ENCODE measurements at places on chromosomes 3 and 15. TPM values are rescaled to one million over a fixed set of nuclear protein-coding genes. Genes with fewer than 3 reads are reported as not detected.

The FBXL2 gene
- 12.6 TPM for total RNA-seq

DNA sequence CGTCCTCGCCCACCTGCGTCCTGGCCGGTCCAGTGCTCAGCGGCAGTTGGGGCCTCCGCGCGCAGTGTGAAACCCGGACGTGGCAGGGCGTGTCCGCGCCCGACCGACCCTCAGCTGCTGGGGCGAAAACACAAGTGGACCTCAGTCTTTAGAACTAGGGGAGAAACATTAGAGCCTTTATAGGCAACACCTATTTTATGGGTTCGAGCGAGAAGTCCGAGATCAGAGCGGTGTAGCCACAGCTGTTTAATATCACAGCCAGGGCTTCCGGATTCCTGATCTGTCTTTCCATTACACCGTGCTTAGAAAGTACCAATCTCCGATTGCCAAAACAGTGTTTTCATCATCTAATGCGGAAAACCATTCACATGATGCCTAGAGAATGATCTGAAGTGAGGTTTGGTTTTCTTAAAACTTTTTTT, 506 bp downstream of the RAD51 start:
- DNase-seq, result no peak

GRCh38 chr3:33046521-33046920, 50.4 kb downstream of the GLB1 start:
- DNase-seq, result no peak

- no peak for DNase-seq
Observed at GRCh38 chr3:47846880-47847248, 43.9 kb downstream of the DHX30 start.

DNA sequence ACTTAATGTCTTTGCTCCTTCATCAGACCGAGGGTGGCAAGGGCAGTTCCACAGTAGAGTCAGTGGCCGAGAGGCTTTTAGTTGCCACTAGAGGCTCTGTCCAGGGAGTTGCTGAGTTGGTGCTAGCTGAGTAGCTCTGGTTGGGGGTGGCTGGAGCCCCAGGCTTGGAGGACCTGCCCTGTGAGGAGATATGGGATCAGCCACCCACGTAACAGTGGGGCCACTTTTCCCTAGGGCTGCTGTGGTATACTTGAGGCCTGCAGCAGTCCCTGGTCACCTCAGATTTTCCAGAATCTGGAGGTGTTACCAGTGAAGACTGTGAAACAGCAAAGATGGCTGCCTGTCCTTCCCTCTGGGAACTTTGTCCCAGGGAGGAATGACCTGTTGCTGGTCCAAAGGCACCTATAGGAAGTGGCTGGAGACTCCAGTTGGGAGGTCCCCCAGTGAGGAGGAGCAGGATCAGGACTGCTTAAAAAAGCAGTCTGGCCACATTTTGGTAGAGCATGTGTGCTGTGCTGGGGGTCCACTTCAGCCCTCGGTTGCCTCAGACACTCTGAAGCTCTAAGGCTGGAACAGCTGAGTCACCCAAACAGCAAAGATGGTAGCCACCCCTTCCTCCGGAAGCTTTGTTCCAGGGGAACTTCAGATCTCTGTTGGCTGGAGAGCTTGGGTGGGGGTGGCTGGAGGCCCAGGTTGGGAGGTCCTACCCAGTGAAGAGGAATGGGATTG, 72.9 kb downstream of the AKAP13 start:
- no peak for DNase-seq

- DNase-seq, result no peak
Observed at GRCh38 chr3:130707902-130708601, 38.6 kb downstream of the PIK3R4 start.

DNA sequence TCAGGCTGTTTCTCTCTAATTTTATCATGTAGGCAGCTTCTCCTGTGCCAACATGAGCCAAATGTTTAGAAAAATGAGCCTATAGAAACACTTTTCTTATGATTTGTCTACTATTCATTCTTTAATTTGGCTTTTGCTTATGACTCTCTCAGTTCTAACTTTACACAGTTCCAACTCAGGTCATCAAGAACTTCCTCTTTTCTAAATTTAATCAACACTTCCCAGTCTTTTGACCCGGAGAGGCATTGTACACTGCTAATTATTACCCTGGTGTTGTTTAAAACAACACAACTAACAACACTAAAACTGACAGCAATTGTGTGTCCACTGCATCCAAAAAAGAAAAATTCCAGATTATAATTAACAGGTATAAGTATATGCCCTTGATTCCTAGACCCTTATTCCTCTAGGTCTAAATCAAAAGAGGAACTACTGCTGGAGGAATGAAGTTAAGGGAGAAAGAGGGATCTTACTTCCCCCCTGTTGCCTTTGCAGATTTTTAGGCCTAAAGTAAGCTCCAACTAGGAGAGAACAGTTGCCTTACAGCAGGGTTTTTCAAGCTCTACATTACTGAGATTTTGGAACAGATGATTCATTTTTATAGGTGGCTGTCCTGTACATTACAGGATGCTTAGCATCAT, 332.2 kb upstream of the GOLIM4 start:
- no peak for DNase-seq

- no peak for DNase-seq
Observed at GRCh38 chr3:2246873-2247648, 148.4 kb downstream of the CNTN4 start.

The SQOR gene
- total RNA-seq, result 47.9 TPM

- no peak for DNase-seq
Observed at GRCh38 chr15:52428297-52428696, 100.4 kb downstream of the MYO5A start.

DNA sequence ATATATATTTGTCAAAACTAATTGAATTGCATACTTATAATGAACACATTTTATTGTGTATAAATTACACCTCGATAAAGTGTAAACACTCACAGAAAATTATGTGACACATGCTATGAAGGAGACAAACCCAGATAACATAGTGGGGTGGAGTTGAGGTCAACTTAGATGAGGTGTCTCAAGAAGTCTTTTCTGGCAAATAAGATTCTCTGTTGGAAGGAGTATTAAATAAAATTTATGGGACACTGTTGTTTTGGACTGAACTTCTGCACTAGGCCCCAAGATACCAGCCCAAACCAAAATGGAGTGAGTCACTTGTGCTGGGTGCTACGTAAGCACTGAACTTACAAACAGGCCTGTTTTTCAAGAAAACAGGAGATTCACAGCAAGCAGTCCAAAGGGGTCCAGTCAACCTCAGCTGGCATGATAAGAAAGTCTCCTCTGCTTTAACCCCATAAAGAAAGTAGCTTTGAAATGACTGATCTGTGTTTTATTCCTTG, 18.7 kb downstream of the ACTC1 start:
- no peak for DNase-seq

DNA sequence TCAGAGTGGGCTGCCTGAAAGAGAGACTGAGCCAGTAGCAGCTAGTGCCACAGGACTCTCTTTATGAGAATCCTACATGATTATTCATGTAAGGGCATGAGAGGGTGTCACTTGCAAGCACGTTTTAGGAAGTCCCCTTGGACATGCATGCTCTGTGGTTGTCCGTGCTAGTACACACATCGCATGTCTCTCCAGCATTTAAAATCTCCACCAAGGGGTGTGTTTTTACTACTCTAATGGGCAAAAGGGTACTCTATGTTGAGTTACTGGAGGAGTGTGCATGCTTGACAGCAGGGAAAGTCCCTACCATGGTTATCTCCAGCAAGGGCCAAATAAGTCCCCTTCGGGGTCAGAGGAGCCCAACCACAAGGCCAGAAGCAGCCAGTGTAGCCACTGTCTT, 70.7 kb downstream of the DCLK3 start:
- no peak for DNase-seq

GRCh38 chr3:71072287-71072686, 511.2 kb downstream of the FOXP1 start:
- DNase-seq, result no peak

The SSUH2 gene
- not detected for total RNA-seq

The CP gene
- total RNA-seq, result 0.07 TPM

GRCh38 chr15:42914728-42915497, 5.7 kb downstream of the TTBK2 start:
- DNase-seq, result no peak

The LACTB gene
- 11.6 TPM for total RNA-seq

The CASR gene
- 0.04 TPM for total RNA-seq

GRCh38 chr3:159950156-159950898, 38.3 kb upstream of the IL12A start:
- DNase-seq, result no peak

The PLCB2 gene
- 1.5 TPM for total RNA-seq

GRCh38 chr15:39084674-39085530, 496.0 kb upstream of the THBS1 start:
- peak; percentile 18 for DNase-seq

The GOLGA8Q gene
- total RNA-seq, result 0.88 TPM

DNA sequence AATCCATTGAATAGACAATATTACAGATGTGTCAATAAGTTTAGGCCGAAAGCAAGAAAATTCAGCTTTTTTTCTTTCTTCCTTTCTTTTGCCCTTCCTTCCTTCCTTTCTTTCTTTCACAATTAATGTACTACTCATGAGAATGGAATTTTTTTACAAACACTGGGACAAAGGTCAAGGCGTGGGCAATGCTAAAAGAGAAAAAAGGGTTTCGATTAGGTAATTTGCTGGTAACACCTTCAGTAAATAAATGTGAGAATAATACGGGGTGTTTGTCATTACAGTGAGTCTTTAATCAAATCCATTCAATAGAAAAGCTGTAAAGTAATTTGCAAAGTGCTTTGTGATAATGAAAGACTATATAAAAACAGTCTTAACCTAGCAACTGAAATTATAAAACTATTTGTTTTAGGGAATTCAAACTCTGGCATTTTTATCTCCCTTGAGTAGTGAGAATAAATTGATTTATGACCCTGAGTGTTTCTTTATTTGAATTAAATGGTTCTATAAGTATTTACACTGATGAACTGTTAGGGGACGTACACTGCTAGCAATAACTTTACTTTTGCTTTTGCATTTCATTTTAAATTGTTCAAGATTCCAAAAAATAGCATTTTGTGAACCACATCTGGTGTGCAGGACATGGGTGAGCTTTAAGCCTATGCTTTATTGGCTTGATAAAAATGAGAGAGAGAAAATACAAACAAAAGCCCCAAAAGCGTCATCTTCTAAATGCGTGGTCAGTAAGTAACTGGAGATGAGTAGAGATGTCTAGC, 104.2 kb upstream of the THRB start:
- DNase-seq, result no peak

The ANKUB1 gene
- total RNA-seq, result not detected

The CCDC54 gene
- total RNA-seq, result not detected

DNA sequence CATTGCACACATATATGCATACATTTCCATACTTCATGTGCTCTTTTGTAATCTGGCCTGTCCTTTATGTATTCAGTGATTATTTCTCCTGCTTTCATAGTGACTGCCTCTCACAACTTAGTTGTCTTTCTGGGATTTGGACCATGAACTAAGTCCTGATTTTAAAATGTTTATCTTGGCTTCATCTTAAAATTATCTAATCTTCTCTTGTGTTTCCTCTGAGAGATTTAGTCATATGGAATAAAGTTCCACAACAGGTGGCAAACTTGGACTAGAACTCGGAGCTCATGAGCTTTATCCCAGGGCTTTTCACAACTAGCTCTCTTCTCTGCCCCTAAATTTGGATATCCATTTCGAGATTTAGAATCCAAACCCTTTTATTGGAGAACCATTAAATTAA, 44.3 kb downstream of the U2SURP start:
- no peak for DNase-seq

DNA sequence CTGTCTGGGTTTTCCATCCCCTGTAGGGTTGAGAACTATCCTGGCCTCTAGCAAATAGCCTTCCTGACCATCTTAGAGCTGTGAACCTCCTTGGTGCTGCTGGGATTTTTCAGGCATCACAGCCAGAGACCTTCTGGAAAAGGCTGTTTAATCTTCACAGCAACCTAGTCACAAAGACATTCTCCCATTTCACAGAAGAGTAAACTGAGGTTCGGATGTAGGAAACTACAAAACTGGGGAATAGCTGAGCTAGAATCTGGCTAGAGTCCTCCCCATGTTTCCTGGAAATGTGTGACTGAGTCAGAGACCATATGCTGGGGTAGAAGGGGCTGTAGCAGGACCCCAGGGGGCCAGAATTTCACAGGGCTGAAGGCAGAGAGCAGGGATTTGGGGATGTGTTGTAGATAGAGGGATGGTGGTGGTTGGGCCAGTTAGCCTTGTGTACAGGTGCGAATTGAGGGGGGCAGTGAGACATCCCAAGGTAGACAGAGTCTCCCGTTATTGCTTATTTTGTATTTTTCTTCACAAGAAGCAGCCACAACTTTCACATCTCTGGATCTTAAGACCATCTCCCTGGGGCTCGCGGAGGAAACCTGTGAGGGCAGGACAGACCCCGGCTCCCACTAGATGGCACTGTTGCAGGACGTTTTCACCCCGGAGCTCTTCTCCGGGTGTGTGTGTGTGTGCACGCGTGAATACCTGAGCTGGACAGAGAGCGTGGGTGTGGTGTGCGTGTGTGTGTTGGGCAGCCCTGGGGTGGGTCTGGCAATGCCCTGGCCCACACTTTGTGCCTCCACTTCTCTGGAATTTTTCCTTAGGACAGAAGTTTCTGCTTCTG, 66.9 kb upstream of the PRR23C start:
- no peak for DNase-seq

DNA sequence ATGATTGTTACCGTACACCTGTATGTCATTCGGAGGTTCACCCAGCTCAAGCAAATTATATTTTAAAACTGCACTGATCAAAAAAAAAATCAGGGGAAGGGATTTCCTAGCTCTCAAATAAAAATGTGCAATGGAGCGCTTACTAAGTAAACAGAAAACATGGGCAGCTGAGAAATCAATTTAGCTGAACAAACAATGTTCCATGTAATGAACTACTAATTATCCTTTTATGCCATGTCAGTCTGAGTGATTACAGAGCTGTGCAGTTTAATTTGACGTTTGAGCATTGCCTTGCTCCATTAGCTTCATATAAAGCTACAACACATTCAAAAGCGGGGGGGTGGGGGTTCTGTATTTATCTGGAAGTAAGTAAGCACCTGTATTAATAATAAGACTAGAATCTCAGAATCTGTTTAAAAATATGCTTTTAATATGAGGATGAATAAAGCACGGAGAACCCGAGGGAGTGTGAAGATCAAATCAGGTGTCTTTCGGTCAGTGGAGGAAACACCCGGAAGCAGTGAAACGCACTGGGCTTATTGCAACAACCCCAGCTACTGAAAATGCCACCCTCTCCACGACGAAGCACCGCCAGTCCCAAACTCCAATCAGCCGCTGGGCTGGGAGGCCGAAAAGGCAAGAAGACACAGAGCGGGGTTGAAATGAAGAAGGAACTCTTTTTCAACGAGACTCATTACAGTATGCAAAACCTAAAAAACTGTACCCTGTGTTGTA, 196.5 kb upstream of the ATP11B start:
- DNase-seq, result no peak

DNA sequence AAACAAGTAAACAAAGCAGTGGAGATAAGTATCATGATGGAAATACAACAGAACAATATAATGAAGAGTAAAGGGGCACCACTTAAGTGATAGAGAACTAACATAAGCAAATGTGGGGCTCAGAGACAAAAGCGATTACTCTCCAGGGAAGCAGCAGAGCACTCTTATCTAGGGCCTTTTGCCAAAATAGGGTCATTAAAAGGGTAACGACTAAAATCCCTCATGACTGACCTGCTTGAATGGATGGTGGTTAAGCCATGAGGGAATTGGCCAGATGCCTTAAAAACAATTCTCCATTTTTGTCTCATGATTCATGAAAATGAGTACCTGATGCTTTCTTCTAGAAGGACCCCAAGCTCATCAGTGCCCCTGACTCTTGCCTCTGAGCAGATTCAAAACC, 3.2 kb upstream of the SLC7A14 start:
- DNase-seq, result no peak

- DNase-seq, result no peak
Observed at GRCh38 chr3:194081826-194082225, 54.1 kb upstream of the HES1 start.

Data from kidney epithelial cell (primary cell).